ENCODE measurements at places on chromosomes 13 and 19.

GRCh38 chr19:2495130-2495641 lies 19.3 kb downstream of the GADD45B start:
- no peak for DNase-seq

GRCh38 chr19:10892256-10892655 lies 20.9 kb downstream of the CARM1 start:
- DNase-seq, result no peak

GRCh38 chr19:3459089-3459881 lies 21.0 kb downstream of the SMIM24 start:
- no peak for DNase-seq

DNA sequence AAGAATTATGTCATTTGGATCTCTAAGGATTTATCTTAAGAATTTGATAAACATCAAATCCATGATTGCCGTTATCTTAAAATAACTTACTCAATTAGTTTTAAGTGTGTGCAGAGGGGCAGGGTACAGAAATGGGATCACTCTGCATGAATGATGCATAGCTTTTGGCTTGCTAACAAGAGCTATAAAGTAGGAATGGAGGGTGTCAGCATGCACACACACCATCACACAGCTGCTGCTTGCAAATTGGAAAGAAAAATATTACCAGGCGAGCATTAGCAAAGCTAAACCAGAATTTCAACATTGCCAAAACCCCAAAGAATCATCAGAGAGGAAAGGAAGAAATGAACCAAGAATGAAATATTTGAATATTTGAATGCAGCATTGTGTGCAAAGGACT lies 580.6 kb downstream of the LMO7 start:
- DNase-seq, result no peak

GRCh38 chr19:13633522-13633922 lies 127.2 kb upstream of the CACNA1A start:
- no peak for DNase-seq

DNA sequence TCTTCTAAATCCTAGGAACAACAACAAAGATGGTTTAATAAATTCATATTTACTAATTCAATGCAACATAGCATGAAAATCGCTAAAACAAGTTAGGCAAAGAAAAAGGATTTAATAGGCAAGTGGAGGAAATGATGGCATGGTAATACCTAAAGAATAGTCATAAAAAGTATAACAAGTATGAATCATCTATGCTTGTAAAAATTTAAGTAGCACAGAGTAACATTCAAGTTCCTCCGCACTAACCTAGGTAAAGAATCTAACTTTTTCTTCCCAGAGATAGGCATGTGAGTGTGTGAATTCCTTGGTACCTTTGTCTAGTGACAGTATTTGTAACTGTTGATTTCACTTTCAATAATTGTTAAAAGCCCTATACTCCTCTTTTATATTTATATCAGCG lies 42.6 kb downstream of the RCBTB2 start:
- no peak for DNase-seq

DNA sequence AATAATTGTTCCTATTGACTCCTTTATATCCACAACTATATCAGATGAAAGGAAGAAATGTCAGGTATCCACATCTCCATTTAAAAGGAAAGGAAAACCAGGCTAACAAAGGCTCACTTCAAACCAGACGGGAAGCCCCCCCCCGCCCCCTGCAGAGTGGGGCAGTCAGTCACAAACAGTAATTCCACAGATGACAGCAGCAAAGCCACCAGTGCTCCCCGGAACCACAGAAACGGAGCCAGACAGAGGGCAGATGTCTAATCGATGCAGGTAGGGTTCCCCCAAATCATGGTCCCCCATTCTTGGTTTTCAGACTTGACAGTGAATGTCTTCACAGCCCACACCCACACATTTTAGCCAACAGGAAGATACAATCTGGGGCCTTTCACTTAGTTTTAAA lies 100.8 kb downstream of the STK24 start:
- DNase-seq, result peak; percentile 72

GRCh38 chr13:73307481-73307880 lies 248.7 kb downstream of the KLF5 start:
- DNase-seq, result no peak

DNA sequence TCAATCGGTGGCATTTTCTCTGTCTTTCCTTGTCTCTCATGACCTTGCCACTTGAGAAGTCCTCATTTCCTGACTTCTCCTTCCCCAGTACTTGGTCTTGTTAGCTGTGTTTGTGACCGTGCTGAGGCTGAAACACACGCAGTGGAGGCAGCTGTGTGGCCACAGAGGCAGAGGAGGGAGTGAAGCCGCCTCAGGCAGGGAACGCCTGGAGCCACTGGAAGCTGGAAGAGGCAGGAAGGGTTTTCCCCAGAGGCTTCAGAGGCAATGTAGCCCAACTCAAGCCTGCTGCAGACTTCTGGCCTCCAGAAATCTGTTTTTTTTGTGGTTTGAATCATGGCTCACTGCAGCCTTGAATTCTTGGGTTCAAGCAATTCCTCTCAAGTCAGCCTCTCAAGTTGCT lies 29.2 kb upstream of the ARGLU1 start:
- DNase-seq, result no peak

GRCh38 chr19:54905421-54905802 lies 536 bp upstream of the NCR1 start:
- DNase-seq, result no peak

- no peak for DNase-seq
Observed at GRCh38 chr19:1459479-1459878, 9.6 kb downstream of the APC2 start.

DNA sequence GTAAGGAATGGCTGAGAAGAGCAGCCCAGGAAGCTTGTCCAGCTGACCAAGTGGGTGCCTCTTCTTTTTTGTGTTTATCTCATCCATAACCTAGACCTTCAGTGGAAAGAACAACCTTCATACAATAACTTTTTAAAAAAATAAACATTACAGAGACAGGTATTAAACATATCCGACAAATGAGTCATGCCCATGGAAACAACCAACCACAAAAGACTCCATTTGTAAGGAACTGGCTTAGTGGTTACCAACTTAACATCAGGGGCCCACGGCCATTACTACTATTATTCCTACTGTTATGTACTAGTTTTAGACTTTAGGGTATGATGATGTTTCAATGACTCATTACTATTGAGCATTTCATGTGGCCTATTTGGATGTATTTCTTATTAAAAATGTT lies 191.7 kb upstream of the SERP2 start:
- no peak for DNase-seq

GRCh38 chr19:11130824-11131455 lies 24.6 kb downstream of the SPC24 start:
- DNase-seq, result peak; percentile 27

DNA sequence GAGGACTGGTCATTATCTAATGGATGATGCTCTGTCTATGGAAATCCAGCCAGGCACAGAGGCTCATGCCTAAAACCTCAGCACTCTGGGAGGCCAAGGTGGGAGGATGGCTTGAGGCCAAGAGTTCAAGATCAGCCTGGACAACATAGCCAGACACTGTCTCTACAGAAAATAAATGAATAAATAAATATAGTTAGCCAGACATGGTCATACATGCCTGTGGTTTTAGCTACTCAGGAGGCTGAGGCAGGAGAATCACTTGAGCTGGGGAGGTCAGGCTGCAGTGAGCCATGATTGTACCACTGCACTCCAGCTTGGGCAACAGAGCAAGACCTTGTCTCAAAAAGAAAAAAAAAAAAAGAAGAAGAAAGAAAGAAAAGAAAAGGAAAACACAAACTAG lies 234.7 kb downstream of the TSHZ3 start:
- DNase-seq, result no peak

GRCh38 chr13:52449331-52450011 lies 963 bp downstream of the VPS36 start:
- no peak for DNase-seq

DNA sequence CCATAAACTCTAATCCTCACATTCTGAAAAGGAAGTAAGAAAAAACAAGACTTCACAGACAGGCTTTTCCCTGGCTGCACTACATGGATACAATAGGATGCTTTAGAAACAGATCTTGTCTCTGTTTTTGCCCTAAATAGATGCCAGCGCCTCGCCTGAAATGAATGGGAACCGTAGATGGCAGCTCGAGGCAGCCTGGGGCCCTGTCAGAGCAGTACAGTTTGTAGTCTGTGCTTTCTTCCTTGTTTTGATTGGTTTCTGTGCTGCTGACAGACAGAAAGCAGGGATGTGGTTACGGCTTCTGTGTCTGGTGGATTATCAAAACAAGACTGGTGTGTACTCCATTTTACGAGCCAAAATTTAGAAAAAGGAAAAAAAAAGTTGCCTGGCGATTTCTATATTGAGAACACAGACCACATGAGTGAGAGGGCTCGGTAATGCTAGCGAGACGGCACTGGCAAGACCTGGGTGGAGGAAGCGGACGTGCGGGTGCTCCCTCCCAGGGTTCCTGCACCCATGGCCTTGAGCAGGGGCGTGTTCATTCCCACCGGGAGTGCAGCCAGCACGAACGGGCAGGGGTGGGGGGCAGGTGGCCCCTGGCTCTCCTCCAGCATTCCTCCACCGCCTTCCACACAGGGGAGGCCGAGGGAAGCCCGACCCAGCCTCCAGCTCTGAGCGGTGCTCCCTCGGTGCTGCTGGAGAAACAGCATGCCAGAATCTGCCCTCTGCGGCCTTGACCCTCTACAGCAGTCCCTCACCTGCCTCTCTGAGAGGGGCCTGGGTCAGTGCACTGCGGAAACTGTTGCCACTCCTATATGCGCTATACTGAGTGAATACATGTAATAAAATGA lies 37.6 kb upstream of the C1QTNF9 start:
- DNase-seq, result peak; percentile 64

DNA sequence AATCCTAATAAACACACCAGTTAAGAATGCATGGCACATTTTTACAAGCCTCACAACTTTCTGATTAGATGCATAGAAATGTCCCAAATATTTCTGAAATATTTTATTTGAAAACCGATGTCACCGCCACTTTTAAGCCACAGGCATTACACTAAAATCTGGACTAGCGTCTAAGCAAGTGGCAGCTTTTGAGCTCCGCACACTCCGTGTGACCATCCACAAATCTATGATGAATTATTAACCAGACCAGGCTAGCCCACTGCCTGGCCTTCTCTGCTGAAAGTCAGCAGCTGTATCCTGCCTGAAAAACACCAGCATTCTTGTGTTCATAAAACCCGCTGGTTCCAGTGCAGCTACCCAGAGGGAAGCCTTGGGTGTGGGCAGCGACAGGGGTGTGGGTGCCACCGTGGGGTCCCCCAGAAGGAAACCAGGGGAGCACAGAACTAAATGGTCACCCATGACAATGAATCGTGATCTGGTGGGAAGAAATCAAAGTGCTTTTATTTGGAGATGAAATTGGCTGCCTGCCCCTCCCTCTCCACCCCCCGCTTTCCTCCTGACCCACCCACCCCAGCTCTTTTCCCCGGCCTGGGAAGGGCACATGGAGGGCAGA lies 13.8 kb downstream of the RASA3 start:
- no peak for DNase-seq

DNA sequence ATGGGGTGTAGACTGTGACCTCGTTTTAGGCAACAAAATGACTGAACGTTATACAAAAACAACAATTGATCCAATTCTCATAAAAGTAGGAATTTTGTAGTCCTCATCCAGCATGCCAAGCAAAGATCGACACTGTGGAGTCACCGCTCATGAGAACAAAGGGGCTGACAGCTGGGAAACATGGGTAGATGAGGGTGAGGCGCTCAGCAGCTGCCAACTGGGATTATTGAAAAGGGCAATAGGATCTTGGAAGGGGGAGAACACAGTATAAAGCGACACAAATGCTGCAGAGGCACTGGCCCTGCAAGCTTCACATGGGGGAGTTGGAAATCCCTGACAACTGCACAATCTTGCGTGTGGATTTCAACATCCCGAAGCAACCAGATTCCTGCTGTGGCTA lies 5.4 kb upstream of the ZNF765 start:
- DNase-seq, result no peak

DNA sequence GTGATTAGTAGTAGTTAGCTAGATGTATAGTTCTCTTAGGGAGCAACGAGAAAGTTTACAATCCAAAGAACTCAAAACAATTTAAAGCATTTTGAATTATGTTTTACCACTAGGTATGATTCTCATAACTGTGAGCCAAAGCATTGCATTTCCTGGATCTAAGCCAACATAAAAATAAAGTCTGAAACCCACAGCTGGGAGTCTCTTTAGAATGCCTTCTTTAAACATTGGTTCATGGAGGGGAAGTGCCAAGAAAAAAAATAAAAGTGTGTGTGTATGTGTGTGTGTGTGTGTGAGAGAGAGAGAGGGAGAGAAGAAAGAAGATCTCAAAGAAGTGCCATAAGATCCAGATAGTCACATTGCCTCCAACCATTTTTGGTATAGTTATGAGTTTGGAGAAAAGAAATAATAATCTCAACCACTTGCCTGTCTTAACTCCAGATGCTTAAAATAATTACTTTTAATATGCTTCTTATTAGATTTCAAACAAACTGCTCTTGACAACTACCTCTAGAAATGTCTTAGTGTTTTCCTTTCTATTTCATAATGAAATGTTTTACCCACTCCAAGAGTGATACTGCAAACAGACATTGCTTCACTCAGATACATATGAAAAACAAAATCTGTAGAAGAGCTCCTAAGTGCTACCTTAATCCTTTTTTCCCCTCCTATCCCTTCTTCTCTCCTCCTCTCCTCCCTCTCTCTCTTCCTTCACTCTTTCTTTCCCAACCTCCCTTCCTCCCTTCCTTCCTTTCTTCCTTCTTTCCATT lies 554.1 kb downstream of the KCTD12 start:
- no peak for DNase-seq

GRCh38 chr19:11539495-11540365 lies 1.1 kb downstream of the CNN1 start:
- DNase-seq, result no peak

DNA sequence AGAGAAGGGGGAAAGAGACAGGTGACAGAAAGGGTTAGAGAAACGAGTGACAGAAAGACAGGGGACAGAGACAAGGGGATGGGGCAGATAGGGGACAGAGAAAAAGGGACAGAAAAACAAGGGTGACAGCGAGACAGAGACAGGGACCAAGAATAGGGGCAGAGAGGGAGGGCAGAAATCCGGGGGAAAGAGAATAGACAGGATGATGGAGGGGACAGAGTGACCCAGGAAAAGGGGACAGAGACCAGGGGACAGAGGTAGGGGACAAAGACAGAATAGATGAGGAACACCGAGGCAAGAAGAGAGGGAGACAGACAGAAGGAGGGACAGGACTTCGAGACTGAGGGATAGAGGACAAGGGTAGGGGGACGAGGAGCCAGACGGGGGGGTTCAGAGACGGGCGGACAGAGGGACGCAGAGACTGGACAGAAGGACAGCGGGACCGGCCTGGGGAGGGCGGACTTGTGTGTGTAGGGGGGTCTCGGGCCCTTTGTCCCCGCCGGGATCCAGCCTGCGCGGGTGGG lies 593 bp downstream of the CADM4 start:
- no peak for DNase-seq

DNA sequence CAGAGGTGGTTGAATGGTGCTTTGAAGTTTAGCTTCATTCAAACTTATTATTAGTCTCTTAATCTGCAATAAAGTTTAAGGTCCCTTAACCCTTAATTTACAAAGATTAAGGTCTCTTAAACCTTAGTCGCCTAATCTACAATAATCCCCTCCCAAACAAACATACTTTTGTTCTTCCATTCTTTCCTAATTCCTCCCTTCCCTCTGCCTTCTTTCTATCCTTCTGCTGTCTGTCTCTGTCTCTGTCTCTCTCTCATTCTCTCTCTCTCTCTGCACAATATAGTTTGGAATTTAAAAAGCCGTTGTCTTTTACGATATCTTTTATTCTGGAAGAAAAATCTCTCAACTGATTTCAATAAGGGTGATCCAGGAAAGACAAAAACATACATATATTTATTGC lies 1096.8 kb upstream of the ATXN8OS start:
- no peak for DNase-seq
